ENCODE measurements at places on chromosomes 2 and 18.

DNA sequence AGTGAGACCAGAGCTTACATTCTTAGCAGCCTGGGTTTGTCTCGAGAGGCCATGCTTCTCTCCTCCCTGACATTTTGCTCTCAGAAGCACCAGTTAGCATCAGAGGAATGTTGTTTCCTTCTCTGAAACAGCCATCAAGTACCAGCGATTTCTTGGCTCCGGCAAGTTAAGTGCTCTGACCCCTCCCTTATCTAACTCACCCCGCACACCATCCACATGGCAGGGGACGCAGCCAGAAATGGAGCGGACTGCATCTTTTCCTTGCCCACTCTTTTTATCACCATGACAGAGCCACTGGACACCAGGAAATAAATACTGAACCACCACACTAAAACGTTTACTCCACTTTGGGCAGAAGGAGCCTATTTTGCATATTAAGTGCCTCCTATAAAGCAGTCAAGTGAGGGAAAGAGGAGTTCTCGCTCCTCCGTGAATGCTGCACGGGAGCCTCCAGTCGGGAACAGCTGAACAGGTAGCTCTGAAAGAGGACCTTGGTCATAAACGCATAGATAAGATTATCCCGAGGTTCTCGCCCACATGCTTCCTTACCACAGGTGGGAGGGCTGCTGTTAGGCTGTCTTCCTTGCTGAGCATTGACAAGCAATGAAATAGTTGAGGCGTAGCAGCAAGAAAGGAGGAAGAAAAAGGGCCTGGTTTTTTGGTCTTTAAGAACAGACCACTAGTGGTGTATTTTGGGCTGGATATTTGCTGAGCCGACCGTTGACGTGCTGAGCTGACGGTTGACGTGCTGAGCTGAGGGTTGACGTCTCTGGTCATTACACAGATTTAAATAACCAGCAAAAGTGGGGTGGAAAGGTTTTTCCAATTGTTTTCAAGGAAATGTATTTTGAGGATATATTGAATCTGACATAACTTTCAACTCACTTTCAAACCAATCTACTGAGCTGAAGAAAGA is 71.4 kb upstream of the ITGB6 start:
- no peak for DNase-seq

GRCh38 chr2:217402761-217403383 is 543.0 kb upstream of the TNP1 start:
- DNase-seq, result no peak

DNA sequence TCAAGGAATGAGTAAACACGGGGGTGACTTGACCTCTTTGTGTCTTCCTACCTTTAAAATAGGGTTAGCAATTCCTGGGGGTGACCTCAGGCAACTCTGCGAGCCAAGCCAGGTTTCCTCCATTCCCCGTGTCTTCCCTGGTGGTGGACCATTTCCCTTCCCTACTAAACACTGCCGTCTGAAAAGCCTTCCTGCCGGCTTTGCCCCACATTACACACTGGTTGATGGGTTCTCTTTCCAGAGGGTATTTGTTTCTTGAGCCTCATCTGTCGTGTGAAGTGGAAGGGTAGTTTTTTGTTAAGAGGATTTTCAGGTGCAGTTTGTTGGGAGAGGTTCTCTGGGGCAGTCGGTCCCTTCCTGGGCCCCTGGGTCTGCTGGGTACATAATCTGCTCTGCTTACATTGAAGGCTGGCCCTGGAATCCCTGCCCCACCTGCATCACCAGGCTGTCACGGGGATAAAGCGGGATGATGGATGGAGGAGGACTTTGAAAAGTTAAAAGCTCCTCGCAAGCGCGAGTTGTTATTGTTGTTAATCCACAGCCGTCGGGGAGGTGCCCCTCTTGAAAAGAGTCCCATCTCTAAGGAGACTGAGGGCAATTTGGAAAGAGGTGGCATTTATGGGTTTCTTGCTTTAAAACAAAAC is 175.4 kb upstream of the SPRED2 start:
- DNase-seq, result no peak

DNA sequence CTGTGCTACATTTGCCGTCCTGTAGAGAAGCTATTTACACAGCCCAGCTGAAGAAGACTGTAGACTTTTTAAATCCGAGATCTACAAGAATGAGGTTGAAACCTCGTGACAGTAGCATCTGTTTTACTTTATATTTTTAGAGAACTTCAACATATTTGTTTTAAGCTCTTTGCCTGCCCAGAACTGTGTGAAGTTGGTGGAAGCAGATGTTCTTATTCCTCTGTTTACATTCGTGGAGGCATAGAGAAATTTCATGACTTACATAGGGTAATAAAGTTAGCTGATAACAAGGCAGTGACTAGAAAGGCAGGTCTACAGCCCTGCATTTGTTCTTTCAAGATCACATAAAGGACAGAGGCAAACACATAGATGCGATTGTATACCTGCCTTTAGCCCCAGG is 47.0 kb upstream of the MAP3K20 start:
- DNase-seq, result peak; percentile 11

DNA sequence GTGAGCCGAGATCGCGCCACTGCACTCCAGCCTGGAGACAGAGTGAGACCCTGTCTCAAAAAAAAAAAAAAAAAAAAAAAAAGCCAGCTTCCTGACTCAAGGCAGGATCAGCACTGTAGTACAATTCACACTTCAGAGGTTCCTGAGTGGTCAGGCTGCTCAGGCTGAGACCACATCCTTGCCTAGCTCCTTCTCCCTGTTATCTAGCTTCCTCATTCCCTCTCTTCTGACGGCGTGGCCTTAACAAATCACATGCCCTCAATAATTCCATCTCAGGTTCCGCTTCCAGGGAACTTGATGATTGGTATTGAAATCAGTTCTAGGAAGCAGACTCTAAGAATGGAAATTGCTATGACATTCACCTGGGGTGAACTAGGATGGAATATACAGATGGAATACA is 29.8 kb upstream of the KDM3A start:
- no peak for DNase-seq

DNA sequence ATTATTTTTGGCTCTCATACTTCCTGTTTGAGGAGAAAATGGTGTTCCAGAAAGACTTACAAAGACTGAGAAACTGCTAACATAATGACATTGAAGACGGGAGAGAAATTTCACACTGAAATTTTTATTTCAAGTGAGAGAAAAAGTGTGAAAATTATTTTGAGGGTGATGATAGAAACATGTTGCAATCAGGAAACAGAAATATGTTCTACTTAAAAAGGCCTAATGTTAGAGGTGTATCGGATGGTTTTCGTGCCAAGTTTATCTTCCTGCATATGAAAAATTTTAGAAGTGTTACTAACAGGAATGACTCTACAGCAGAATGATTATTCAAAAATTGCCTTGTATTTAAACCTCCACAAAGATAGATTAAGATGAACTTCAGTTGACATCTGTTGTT is 50.5 kb downstream of the KCNE4 start:
- DNase-seq, result no peak

- peak; percentile 93 for DNase-seq
Measured at GRCh38 chr2:172783165-172783898, 47.7 kb downstream of the RAPGEF4 start.

DNA sequence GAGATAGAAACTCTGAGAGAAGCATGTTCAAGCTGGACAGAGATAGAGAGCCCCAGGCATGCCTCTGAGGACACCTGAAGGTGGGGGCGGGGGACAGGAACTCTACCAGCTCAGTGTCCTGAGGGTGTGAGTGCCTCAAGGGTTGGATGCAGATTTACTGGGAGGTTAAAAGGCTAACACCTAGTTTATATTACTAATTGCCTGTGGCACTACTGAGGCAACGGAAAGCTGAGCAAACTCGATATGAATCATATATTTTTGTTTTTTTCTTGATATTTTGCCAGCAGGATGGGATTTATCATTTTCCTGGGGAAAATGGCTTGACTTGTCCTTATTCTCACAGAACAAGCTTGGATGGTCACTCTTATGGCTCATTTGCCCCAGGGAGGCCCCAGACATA is 319.5 kb downstream of the ALK start:
- no peak for DNase-seq

- no peak for DNase-seq
Measured at GRCh38 chr2:205259121-205259520, 423.2 kb upstream of the NRP2 start.

- DNase-seq, result no peak
Measured at GRCh38 chr2:30757749-30758148, 49.5 kb downstream of the CAPN13 start.

DNA sequence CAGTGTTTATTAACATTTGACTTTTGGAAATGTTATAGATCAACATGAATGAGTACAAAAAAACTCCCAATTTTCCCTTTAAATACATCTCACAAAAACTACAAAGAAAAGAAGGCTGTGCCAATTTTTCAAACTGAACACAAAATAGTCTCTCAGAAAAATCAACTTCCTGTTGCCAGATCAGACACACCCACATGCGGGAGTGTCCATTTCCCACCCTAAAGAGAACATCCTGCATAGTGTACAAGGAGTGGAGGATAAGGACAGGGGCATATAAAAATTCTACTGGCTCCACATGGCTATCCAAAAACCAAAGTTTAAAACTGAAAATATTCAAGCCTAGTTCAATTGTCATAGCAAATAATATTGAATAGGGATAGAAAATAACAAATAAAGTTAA is 165.3 kb downstream of the ATAD2B start:
- DNase-seq, result no peak

DNA sequence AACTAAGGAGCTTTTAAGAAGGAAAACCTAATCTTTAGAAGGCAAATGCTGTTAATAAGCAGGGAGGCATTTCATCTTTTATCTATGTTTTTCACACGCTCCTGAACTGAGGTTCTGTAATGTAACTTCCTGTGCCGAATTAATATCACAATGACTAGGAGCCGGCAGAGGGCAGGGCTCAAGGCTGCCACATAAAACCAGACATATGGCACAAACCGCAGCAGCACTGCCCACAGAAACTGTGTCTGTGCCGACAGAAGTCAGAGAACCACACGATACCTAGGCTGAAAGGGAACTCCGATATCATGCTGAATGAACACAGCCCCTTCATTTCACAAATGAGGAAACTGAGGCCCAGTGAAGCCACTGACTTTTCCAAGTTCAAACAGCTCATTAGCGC is 112.1 kb downstream of the EIPR1 start:
- DNase-seq, result no peak

GRCh38 chr18:3058328-3059191 is 45.6 kb upstream of the LPIN2 start:
- DNase-seq, result no peak

DNA sequence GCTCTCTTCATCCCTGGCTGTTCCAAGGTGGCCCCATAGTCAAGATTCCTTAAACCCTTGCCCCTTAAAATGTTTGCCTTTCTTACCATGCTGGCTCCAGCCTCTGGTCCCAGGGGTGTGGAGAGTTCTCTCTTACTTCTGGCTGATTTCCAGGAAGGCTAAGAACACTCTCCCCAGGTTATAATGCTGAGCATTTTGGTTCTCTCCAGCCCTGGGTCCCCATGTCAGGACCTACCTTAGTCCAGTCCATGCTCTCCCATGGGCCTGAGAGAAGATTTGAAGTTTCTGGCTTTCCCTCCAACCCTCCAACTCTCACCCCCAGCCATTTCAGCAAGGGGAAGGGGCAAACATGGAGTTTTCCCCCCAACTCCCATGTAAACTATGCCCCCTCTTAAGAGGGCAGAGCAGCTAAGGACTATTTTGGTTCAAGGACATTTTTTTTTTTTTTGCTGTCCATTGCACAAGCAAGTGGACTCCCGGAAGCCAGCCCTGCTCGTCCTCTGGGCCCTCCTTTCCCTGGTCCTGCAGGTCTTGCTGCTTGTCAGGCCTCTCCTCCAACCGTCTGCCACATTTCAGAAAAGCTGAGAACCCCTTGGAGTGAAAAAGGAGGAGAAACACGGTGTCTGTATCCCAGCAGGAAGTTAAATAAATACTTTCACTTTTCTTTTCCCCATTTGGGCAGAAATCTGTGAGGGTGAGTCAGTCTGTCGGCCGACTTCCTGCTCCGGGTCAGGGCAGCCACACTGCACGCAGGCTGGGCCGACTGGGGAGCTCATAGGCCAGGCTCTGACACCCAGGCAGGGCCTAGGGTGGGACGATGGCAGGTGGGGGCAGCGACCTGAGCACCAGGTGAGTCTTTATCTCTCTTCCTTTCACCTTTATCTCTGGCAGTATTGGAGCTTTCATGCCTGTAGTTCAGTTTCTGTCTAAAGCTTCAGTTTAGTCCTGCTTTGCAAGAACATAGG is at the start of gene SP140L:
Gene SP140L (plus strand): TSS at position 741 of the 965 bp plus-strand sequence. CDS start 77 bp downstream, at position 818.
- peak; percentile 85 for DNase-seq
